ENCODE measurements at places on chromosomes 11 and 22.

DNA sequence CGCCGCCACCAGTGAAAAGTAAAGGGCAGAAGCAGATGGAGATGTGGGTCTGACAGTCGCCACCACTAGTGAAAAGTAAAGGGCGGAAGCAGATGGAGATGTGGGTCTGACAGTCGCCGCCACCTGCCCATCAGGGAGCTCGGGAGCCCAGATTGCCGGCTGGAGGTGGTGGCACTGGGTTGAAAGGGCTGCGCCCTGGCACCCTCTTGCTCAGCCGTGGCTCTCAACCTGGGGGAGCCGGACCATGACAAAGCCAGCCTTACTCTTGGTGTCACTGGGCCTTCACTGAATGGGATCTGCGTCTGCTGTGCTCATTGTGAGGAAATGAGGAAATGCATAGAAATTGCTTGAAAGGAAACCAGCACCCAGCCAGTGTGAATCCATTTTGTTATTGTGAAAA, 36.3 kb downstream of the AP2A2 start:
- DNase-seq: no peak

- DNase-seq: no peak
These were observed 704.0 kb downstream of the KCNA4 start for GRCh38 chr11:29312812-29313211.

- DNase-seq: no peak
These were observed 313 bp downstream of the PRCP start for GRCh38 chr11:82899957-82900276.

GRCh38 chr22:38214302-38215056, 12.7 kb downstream of the MAFF start:
- peak; percentile 54 for DNase-seq

DNA sequence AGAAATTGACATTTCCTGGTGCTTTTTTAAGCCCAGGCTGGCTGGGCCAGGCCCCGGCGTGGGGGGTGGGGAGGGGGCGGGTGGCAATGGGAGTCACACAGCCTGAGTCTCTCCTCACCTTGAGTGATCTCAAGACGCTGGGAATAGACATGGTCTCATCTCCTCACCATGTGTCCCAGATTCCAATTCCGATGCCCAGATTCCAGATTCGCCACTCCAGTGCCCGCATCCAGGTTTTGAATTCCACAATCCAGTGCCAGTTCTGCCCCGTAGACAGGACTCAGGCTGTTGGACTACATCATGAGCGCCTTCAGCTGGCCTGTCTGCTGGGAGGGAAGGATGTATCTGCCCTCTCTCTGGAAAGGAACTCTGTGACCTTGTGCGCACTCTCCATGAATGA, 19.1 kb downstream of the KCNC1 start:
- no peak for DNase-seq

DNA sequence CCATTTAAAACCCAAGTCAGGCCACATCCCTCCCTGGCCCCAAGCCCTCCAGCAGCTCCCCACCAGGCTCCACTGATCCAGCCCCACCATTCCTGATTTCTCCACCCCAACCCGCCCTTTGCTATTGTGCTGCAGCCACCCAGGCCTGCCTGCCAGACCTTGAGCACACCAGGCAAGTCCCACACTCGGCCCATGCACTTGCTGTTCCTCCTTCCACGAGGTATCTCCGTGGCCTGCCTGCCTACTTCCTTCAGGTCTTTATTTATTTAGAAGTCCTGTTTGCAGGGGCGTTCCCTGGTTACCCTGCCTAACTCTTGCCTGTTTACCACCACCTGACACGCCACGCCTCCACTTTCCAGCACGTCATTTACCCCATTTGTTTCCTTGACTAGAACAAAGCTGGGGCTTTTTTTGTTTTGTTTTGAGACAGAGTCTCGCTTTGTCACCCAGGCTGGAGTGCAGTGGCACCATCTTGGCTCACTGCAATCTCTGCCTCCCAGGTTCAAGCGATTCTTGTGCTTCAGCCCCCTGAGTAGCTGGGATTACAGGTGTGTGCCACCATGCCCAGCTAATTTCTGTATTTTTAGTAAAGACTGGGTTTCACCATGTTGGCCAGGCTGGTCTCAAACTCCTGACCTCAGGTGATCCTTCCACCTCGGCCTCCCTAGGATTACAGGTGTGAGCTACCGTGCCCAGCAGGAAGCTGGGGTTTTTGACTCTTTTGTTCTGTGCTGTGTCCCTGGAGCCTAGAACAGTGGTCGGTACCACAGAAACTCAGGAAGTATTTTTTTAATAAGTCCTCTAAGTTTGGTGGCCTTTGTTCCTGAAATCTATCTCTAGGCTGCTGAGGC, 6.7 kb downstream of the CENPM start:
- DNase-seq: peak; percentile 78

- DNase-seq: no peak
These were observed 93.8 kb upstream of the DDI1 start for GRCh38 chr11:103942646-103943045.

DNA sequence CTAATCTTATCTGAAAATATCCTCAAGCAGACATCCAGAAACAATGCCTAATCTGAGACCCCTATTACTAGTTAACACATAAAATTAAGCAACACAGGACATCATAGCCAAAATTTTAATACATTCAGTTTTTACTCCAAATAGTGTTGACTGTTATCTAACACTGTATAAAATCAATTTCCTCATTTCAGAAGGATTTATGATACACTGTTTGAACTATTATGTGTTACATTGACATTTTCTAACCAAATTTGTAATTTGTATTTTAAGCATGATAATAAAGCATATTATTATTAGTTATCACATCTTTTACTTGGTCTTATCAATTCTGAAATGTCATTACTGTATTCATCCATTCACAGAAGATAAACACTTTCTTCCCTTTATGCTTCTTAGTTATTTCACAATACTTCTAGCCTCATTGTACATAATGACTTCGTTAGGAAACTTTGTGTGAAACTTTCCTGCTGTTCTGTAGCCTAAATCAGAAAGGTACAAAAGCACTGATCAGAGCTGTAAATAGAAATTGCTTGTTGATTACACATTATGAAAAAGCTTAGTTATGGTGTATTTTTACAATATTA, 1248.9 kb downstream of the JRKL start:
- DNase-seq: no peak

DNA sequence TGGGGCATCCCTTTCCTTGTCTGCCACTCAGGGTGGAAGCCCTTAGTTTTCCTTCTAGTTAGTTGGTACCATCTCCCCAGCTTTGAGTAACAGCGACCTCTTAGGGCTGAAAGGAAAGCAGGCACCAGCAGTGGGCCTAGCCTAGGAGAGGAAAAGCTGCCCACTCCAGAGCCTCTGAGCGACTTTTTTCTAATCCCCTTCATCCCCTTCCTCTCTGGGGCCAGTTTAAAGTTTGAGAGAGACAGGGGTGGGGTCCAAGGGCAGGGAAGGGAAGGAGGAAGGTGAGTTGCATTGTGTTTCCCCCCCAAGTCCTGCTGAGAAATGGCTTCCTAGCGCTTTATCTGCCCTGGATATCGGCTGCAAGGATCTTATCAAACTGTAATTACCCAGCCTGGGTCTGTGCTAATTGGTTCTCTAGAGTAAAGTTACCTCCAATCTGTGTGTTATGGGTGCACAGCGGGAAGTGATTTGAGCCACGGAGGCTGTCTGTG, 573.9 kb upstream of the CADM1 start:
- DNase-seq: no peak

GRCh38 chr11:100119176-100119575, 567.9 kb upstream of the ARHGAP42 start:
- no peak for DNase-seq

All from stimulated activated CD4-positive, alpha-beta T cell treated with anti-CD3 and anti-CD28 coated beads, Interleukin-15, amount 100 ng/mL, for 1 hour (primary cell).